ENCODE measurements at places on chromosomes 4 and X. TPM values are rescaled to one million over a fixed set of nuclear protein-coding genes. Genes with fewer than 3 reads are reported as not detected.

The NUDT11 gene
- total RNA-seq: 12.5 TPM

The AFM gene
- not detected for total RNA-seq

The CTAG1B gene
- total RNA-seq: not detected

The MAGEA11 gene
- total RNA-seq: not detected

The TDO2 gene
- not detected for total RNA-seq

The IGFBP7 gene
- 384 TPM for total RNA-seq

The G6PD gene
- 77.4 TPM for total RNA-seq

The NR0B1 gene
- total RNA-seq: not detected

The PNMA5 gene
- total RNA-seq: not detected

The RNF4 gene
- total RNA-seq: 39.4 TPM

The GLOD5 gene
- total RNA-seq: not detected

The TMSB15B gene
- total RNA-seq: 18.3 TPM

The TSR2 gene
- 20.1 TPM for total RNA-seq

The SLC49A3 gene
- not detected for total RNA-seq

The LNX1 gene
- total RNA-seq: 0.39 TPM

The UGT2A1 gene
- total RNA-seq: not detected

The PRDX4 gene
- 210 TPM for total RNA-seq

The ALAS2 gene
- not detected for total RNA-seq

The HTR2C gene
- total RNA-seq: not detected

The MAGEB17 gene
- total RNA-seq: not detected

The CXorf49 gene
- not detected for total RNA-seq

The SPANXD gene
- total RNA-seq: not detected

The EPHA5 gene
- total RNA-seq: not detected

The TCP11X2 gene
- total RNA-seq: not detected

The ABCG2 gene
- 3.0 TPM for total RNA-seq

The XAGE1A gene
- not detected for total RNA-seq

The FAM9C gene
- not detected for total RNA-seq

The USP17L17 gene
- not detected for total RNA-seq

The TMPRSS11F gene
- total RNA-seq: not detected

The P2RY8 gene
- total RNA-seq: not detected

The ZFP92 gene
- total RNA-seq: 1.0 TPM

The CPZ gene
- not detected for total RNA-seq

The AMTN gene
- total RNA-seq: 0.15 TPM

The G3BP2 gene
- total RNA-seq: 95.7 TPM

The FGF16 gene
- not detected for total RNA-seq

The MSANTD1 gene
- not detected for total RNA-seq

The ART3 gene
- total RNA-seq: 0.31 TPM

The NR3C2 gene
- not detected for total RNA-seq

The MORF4L2 gene
- 284 TPM for total RNA-seq

The DIPK2B gene
- total RNA-seq: not detected

The MAGEB10 gene
- total RNA-seq: not detected

The ZCCHC12 gene
- total RNA-seq: not detected

The MAGEA8 gene
- total RNA-seq: not detected

The COQ2 gene
- 32.5 TPM for total RNA-seq

The CSAG1 gene
- total RNA-seq: not detected
